Kidney (tissue), 22 donors: ENCODE measurements at places on chromosomes 16 and 17. TPM values are rescaled to one million over a fixed set of nuclear protein-coding genes. Genes with fewer than 3 reads are reported as not detected.

DNA sequence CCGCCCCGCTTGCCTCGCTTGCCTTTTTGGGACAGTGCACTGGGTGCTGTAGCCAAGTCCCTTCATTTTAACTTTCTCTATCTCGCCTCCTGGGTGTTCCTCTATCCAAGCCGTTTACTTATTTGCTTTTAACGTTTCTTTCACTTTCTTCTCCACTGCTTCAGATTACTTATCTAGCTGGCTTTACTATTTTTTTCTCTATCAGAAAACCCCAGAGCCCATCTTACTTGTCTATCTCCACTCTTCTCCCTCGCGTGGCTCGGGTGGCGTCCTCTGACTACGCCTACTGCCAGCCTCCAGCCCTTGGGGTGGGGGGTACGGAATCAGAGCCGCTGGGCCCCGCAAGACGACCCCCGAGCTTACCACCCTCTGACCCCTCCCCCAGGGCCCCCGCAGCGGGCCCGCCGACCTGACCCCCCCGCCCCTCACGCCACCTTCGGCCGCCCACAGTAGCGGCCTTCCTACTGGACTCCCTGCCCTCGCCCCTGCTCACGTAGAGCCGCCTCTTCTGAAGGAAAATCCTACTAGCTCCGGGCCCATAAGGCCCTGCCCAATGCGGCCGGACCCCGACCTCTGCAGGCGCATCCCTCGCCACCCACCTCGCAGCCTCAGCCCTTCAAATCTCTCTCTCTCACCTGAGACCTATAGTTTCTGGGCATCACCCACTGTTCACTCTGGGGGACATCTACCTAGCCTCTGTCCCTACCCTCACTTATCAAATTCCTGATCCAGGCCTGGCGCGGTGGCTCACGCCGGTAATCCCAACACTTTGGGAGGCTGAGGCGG is 1.0 kb upstream of the SLC12A4 start:
- peak overlapping the region; percentile 59 for H3K27ac ChIP-seq
- H3K36me3 ChIP-seq = no peaks in the 10 kb centered on the region
- peak overlapping the region; percentile 68 for H3K4me3 ChIP-seq
- DNase-seq = peak; percentile 29
- peaks cover 7% of the 10 kb centered on the region for H3K4me1 ChIP-seq

- peak overlapping the region; percentile 84 for H3K4me3 ChIP-seq
- no peaks in the 10 kb centered on the region for H3K36me3 ChIP-seq
- H3K27ac ChIP-seq = peak overlapping the region; percentile 59
- H3K4me1 ChIP-seq = peaks cover 8% of the 10 kb centered on the region
- H3K27me3 ChIP-seq = no peaks in the 10 kb centered on the region
Measured at GRCh38 chr16:46885960-46886763, 2.0 kb downstream of the GPT2 start.

DNA sequence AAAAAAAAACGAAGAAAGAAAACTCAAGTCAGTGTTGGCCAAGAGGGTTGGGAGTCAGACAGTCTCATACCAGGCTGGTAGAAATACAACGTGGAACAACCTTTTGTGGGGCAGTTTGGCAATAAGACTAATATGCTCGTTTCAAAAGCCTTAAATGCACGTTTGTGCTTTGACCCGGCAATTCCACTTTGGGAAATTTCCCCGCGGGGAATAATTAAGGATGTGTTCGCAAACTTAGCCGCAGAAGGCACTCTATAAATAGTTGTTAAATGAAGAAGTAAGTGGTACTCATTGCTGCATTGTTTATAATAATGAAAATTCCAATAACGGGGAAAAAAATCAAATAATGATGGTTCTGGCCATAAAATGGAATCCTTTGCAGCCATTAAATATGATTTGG is 664.8 kb upstream of the EEF2KMT start:
- no peak for DNase-seq
- no peak overlapping the region for H3K27ac ChIP-seq
- H3K4me1 ChIP-seq = no peaks in the 10 kb centered on the region

Gene MYO15A
- total RNA-seq = 1.3 TPM

- H3K36me3 ChIP-seq = peaks cover 5% of the 10 kb centered on the region
- H3K4me3 ChIP-seq = no peak overlapping the region
- H3K27me3 ChIP-seq = no peaks in the 10 kb centered on the region
- H3K4me1 ChIP-seq = peaks cover 2% of the 10 kb centered on the region
Measured at GRCh38 chr16:30780549-30780948, 6.5 kb downstream of the ZNF629 start.

Gene CBLN1
- 0.25 TPM for total RNA-seq

Gene VTN
- total RNA-seq = 0.98 TPM

DNA sequence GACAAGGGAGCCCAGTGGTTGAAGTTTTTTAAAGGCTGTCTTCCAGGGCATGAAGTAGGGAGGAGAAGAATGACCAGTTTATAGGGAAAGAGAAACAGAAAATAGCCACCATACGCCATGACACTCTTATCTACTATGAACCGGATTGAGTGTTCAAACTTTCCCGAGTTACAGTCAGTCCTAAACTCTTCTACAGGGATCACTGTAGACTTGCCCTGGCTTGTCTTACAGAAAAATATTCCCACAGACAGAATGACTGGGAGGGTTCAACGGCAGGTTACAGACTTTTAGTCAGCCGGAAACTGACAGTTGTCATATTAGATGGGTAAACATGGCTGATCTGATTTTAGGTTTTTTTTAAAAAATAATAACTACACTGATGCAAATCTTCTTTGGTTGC is 662.5 kb upstream of the SOX9 start:
- DNase-seq = no peak
- no peaks in the 10 kb centered on the region for H3K27me3 ChIP-seq
- H3K4me1 ChIP-seq = no peaks in the 10 kb centered on the region

Gene CACNG3
- total RNA-seq = not detected

- no peaks in the 10 kb centered on the region for H3K27me3 ChIP-seq
- H3K4me3 ChIP-seq = no peak overlapping the region
- no peak overlapping the region for H3K27ac ChIP-seq
- no peak for DNase-seq
- no peaks in the 10 kb centered on the region for H3K36me3 ChIP-seq
Measured at GRCh38 chr16:80816356-80816755, 12.0 kb upstream of the CDYL2 start.
